Fibroblast of skin of left biceps (primary cell): ENCODE measurements at places on chromosomes 7 and 10.

GRCh38 chr7:24372961-24373955, 89.3 kb downstream of the NPY start:
- DNase-seq = no peak

- no peak for DNase-seq
These were observed 3.5 kb downstream of the ANKRD1 start for GRCh38 chr10:90917238-90917967.

- no peak for DNase-seq
These were observed 33.8 kb downstream of the FAM53B start for GRCh38 chr10:124710266-124710881.

- DNase-seq = peak; percentile 40
These were observed 505.5 kb upstream of the PODXL start for GRCh38 chr7:132061937-132062336.

- no peak for DNase-seq
These were observed 475.2 kb upstream of the CELF2 start for GRCh38 chr10:10542477-10542876.

- no peak for DNase-seq
These were observed 7.6 kb upstream of the KCP start for GRCh38 chr7:128918016-128918665.

DNA sequence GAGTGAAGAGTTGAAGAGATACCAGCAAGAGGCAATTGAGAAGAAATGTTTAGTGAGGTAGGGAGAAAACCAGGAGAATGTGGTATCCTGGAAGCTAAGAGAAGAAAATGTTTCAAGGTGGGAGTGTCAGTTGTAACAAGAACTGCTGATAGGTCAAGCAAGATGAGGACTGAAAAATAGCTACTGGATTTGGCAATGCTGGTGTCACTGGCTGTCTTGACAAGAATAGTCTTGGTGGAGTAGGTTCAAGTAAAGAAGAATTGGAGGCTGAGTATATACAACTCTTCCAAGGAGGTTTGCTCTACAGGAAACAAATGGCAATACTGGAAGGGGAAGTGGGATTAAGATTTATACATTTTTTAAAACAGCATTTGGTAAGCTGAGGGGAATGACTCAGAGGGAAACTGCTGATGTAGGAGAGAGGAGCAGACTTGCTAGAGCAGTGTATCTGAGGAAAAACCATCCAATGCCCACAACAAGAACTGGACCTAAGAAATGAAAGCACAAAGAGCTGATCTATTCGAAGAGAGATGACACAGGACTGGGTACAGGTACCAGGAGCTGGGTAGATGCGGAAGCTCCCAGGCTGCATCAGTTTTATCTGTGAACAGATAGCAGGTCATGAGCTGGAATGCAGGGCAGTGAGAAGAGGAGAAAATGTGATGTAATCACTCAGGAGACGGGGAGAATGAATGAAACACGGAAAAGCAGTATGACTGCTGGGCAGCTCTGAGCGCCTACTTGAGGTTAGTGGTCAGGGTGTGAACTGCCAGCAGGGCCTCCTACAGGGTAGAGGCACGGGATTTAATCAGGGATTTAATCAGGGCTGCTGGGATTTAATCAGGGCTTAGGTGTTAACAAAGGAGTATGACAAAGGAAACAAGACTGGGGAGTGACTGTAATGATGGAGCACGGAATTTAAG, 34.5 kb downstream of the FAM25A start:
- no peak for DNase-seq

- no peak for DNase-seq
These were observed 468.7 kb upstream of the C7orf33 start for GRCh38 chr7:148121847-148122246.

GRCh38 chr7:129103561-129104324, 40.8 kb upstream of the TSPAN33 start:
- no peak for DNase-seq

- DNase-seq = no peak
These were observed 202.4 kb upstream of the HPS1 start for GRCh38 chr10:98649170-98649569.

GRCh38 chr7:120770206-120770605, 87.7 kb downstream of the TSPAN12 start:
- no peak for DNase-seq

GRCh38 chr7:158310924-158311666, 276.5 kb downstream of the PTPRN2 start:
- no peak for DNase-seq

- no peak for DNase-seq
These were observed 167.8 kb downstream of the DOCK4 start for GRCh38 chr7:112038353-112038752.

DNA sequence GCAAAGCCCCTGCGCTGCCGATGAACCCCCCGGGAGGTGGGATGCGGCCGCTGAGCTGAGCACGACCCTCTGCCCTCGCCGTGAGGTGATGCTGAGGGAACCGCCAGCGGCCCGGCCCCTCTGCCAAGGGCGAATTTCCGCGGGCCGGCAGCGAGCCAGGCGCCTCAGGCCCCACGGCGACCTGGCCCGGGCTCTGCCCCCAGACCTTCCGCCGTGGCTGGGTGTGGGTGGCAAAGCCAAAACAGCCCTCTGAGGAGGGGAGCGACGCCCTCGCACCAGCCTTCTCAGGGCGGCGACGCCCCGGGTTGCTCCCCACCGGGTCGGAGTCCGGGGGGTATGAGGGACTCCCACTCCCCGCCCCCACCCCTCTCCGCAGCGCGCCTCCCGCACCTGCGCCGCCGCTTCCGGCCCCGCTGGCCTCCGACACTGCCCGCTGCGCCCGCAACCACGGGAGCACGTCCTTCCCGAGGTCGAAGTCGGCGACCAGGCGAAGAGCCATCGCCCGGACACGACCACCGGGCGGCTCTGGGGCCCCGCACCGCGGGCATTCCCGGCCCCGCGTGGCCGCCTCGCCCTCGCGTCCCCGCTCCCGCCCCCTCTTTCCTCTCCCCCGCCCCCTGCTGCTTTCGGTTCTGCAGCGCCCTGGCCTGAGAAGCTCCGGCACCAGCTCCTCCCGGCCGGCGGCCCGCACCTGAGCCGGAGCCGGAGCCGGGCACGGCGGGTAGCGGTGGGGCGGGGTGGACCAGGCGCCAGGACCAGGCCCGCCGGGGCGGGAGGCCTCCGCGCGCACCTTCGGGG, at the start of gene GSAP:
TSS of gene GSAP (minus strand) at position 527 of the 798 bp plus-strand sequence. CDS start at position 499, 28 bp downstream.
- DNase-seq = no peak

DNA sequence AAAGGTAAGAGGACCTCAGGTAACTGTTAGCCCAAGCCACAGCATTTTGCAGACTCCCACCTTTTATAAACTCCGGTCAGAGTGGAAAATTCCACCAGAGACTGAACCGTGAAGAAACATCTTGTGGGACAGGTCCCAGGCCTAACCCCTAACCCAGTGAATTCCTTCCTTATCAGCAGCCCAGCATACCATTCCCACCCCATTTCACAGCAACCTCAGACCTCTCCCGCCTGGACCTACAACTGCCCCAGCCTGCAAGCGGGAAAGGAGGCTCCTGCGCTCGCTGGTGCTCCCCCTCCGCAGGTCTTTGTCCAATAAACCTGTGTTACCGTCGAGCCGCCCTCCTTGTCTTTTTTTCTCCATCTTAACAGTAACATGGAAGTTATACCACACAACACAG, 736.6 kb downstream of the MAGI2 start:
- no peak for DNase-seq

GRCh38 chr7:133863362-133864061, 263.6 kb upstream of the LRGUK start:
- DNase-seq = no peak

- no peak for DNase-seq
These were observed 216.3 kb downstream of the USP6NL start for GRCh38 chr10:11395161-11395560.

- no peak for DNase-seq
These were observed 78.0 kb downstream of the HIP1 start for GRCh38 chr7:75660566-75661215.

DNA sequence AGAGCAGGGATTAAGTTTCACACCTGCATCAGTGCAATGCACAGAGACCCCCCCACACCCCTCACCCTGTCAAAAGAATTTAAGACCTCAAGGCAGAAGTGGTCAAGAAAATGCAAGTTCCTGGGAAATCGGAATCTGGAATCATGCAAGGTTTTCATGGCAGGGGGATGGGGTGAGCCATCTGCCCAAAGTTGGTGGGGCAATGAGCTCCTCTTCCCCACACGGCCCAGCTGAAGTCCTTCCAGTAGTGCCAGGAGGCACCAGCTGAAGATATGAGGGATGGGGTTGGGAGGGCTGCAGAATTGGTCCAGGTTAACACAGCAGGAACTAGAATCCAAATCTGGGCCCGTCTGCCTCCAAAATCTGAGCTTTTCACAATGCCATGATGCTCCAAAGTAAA, 25.0 kb upstream of the TMEM273 start:
- DNase-seq = no peak

GRCh38 chr10:75122505-75122904, 11.0 kb downstream of the SAMD8 start:
- DNase-seq = no peak

GRCh38 chr7:118734541-118734940, 510.0 kb downstream of the ANKRD7 start:
- DNase-seq = no peak

- no peak for DNase-seq
These were observed 251.1 kb upstream of the NFE2L3 start for GRCh38 chr7:25900877-25901276.

DNA sequence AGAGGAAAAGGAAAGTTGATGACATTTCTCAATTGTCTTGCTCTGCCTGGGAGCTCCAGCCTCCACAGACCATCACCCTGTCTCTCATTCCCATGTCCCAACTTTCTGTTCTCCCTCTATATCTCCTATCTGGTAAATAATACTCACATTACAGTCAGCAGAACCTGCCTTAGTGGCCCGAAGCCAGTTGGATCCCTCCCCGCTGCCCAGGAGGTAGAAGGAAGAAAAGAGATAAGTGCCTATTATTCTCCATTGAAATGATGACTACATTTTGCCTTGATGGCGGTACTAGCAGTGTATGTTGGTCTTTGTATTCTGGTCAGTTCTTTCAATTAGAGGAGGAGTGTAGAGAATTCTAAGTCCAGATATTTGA, 91.9 kb downstream of the CSTF2T start:
- DNase-seq = no peak

GRCh38 chr10:124708246-124708779, 35.9 kb downstream of the FAM53B start:
- no peak for DNase-seq

GRCh38 chr7:129471402-129471827, 30.9 kb upstream of the SMKR1 start:
- no peak for DNase-seq

DNA sequence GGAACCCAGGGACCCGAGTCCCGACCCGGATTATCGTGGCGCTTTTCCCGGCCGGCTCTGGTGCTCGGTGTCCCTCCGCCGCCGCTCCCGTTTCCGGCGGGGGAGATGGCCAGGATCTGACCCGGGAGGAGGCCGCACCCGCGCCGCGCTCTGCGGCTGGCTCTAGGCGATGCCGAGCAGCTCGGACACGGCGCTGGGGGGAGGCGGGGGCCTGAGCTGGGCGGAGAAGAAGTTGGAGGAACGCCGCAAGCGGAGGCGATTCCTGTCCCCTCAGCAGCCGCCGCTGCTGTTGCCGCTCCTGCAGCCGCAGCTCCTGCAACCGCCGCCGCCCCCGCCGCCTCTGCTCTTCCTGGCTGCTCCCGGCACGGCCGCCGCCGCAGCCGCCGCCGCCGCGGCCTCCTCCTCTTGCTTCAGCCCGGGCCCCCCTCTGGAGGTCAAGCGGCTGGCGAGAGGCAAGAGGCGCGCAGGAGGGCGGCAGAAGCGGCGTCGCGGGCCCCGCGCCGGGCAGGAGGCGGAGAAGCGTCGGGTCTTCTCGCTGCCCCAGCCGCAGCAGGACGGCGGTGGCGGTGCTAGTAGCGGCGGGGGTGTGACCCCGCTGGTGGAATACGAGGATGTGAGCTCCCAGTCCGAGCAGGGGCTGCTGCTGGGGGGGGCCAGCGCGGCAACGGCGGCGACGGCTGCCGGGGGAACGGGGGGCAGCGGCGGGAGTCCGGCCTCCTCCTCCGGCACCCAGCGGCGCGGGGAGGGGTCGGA, 593 bp downstream of the CDK13 start:
- no peak for DNase-seq

DNA sequence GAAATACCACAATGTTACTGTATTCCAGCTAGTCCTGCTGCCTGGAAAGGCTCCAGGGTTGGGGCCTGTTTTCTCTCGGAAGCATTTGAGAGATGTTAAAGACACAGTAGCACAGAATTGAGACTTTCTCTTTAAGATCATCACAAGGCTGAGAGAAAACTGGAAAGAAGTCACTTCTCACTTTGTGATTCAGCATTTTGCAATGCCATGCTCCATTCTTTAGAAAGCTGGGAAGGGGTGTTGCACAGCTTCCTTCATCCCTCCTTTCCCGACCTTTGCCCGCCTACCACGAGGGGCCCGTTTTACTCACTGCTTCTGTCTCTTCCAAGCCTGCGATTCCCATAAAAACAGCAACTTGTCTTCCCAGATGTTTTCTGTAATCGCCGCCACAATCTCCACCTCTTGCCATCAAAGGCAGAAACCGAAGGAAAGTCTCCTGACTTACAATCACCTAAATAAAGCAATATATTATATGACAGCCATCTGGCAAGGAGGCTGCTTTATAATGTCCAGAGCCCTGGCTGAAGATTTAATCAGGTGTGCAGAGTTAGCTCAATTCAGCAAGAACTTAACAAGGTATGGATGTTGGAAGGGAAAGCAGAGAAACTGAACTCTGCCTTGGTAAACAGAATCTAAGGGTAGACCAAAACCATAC, 18.9 kb downstream of the NOD1 start:
- DNase-seq = peak; percentile 95

DNA sequence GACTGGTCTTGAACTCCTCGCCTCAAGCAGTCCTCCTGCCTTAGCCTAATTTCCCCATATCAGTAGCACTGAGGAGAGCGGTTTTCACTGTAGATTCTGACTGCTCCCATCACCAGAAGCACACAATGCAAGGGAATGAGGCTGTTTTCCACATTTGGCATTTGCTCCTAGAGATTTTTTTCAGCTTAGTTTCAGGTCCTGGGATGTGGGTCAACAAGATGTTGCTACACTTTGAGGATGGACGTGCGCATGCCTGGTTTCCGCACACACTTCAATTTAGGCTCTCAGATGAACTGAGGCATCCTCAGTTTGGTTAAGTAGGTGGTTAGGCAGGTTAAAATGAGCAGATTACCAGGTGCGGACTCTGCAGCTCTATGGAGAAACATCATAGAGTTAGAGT, 287.1 kb upstream of the LYZL1 start:
- DNase-seq = no peak

- DNase-seq = no peak
These were observed 42.3 kb upstream of the FOXI2 start for GRCh38 chr10:127694580-127695193.

GRCh38 chr10:103539751-103540150, 46.2 kb downstream of the NEURL1 start:
- DNase-seq = no peak

- peak; percentile 42 for DNase-seq
These were observed 5.2 kb downstream of the TAX1BP1 start for GRCh38 chr7:27745064-27745583.

GRCh38 chr7:103989200-103989784, at the start of gene RELN:
Gene RELN (minus strand): TSS chr7:103989658. CDS start chr7:103989356, 302 bp downstream.
- peak; percentile 5 for DNase-seq

DNA sequence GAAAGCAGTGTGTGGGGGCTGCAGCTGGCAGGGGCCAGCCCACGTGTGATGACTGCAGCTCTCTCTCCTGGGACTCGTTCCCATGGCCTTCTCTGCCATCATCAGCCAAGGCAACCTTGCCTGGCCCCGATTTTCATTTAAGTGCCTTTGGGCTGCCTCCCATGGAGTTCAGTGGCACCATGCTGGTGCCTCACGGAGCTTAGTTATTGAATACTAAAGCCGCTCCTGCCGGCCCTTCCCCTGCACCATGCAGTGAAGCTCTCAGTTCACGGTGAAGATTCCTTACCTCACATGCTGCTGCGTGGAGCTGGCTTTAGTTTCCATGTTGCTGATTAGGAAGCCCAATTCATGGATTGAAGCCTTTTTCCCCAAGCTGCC, 141.5 kb upstream of the EEPD1 start:
- DNase-seq = no peak
